ENCODE measurements at places on chromosomes 16 and 17. TPM values are rescaled to one million over a fixed set of nuclear protein-coding genes. Genes with fewer than 3 reads are reported as not detected.

GRCh38 chr16:85906349-85906748 lies 7.4 kb downstream of the IRF8 start:
- no peak overlapping the region for H3K27ac ChIP-seq
- H3K36me3 ChIP-seq: no peaks in the 10 kb centered on the region
- H3K4me3 ChIP-seq: no peak overlapping the region
- DNase-seq: peak; percentile 64
- no peaks in the 10 kb centered on the region for H3K4me1 ChIP-seq

- no peak overlapping the region for H3K4me3 ChIP-seq
- H3K36me3 ChIP-seq: peaks cover 6% of the 10 kb centered on the region
These were observed 65.7 kb downstream of the CEP112 start for GRCh38 chr17:66126231-66126630.

DNA sequence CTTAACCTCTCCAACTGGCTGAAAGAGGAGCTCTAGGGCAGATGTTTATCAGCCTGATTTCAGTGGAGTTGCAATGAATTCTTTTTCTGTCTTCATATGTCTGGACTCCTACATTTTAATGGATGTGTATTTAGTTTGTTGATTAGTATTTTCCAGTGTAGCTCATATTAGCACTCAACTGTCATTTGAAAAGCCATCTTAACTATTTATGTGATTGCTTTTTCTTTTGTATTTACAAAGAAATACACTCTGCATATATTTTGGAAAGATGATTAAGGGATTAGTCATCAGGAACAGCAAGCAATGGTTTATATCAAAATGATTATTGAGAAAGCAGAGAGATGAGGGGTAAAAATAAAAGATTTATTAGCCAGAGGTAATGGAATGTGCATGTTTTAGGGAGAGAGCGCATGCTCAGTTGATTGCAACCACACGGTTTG lies 71.1 kb downstream of the WWOX start:
- H3K27ac ChIP-seq: no peak overlapping the region
- H3K36me3 ChIP-seq: no peaks in the 10 kb centered on the region
- H3K4me3 ChIP-seq: no peak overlapping the region
- no peaks in the 10 kb centered on the region for H3K4me1 ChIP-seq
- DNase-seq: no peak

DNA sequence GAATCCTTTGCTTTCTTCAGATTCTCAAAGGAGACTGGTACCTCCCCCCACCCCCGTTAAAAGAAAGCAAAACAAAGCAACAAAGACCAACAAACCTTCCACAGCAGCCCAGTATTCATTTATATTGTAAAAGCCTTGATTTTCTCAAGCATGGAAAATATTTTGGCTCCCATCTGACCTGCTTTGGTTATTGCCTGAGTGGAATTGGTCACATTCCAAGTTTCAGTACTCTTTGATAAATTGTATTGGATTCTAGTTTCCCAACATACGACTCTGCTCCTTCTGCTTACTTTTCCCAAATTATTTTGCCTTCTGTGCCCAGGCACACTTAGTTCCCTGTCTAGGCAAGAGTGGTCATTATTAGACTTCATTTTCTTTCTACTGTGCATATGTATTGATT lies 1.3 kb downstream of the ABCC11 start:
- H3K27ac ChIP-seq: no peak overlapping the region
- H3K4me1 ChIP-seq: peaks cover 3% of the 10 kb centered on the region

- H3K36me3 ChIP-seq: no peaks in the 10 kb centered on the region
- H3K27me3 ChIP-seq: no peaks in the 10 kb centered on the region
- no peak overlapping the region for H3K27ac ChIP-seq
- no peak for DNase-seq
- no peaks in the 10 kb centered on the region for H3K4me1 ChIP-seq
These were observed 11.7 kb upstream of the ATP2C2 start for GRCh38 chr16:84356591-84357116.

GRCh38 chr16:82432261-82432660 lies 194.5 kb upstream of the CDH13 start:
- H3K27me3 ChIP-seq: no peaks in the 10 kb centered on the region
- no peak overlapping the region for H3K4me3 ChIP-seq
- peaks cover 1% of the 10 kb centered on the region for H3K36me3 ChIP-seq
- DNase-seq: no peak
- no peak overlapping the region for H3K27ac ChIP-seq
- H3K4me1 ChIP-seq: no peaks in the 10 kb centered on the region

GRCh38 chr17:69269131-69269998 lies 40.7 kb upstream of the ABCA10 start:
- no peak overlapping the region for H3K27ac ChIP-seq
- H3K4me3 ChIP-seq: no peak overlapping the region

DNA sequence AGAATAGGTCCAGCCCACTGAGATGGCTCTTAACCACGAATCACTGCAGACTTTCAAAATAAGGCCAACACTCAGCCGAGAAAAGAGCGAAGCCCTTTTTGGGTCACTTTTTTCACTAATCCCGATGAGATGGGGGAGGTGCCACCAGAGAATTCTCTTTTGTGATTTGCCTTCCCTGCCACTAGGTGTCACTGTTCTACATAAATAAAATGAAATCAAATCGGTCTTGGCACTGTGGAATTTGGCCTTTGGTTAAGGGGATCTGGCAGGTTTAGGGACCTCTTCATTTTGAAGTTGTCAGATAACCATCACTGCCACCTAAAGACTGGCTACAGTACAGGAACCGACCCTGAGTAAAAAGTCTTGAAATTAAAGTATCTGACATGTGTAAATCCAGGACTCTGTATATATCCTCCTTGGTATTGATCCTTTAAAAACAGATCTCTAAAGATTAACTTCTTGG lies 147.0 kb downstream of the HS3ST4 start:
- H3K27ac ChIP-seq: no peak overlapping the region
- H3K4me1 ChIP-seq: no peaks in the 10 kb centered on the region
- H3K27me3 ChIP-seq: no peaks in the 10 kb centered on the region
- DNase-seq: no peak
- H3K36me3 ChIP-seq: no peaks in the 10 kb centered on the region

- peak; percentile 65 for DNase-seq
- H3K27me3 ChIP-seq: no peaks in the 10 kb centered on the region
- no peaks in the 10 kb centered on the region for H3K36me3 ChIP-seq
- no peak overlapping the region for H3K27ac ChIP-seq
These were observed 1.2 kb downstream of the DUSP14 start for GRCh38 chr17:37490638-37491614.

GRCh38 chr16:73891129-73891542 lies 405.5 kb upstream of the PSMD7 start:
- no peak overlapping the region for H3K4me3 ChIP-seq
- H3K36me3 ChIP-seq: no peaks in the 10 kb centered on the region
- H3K27me3 ChIP-seq: no peaks in the 10 kb centered on the region
- DNase-seq: no peak
- H3K27ac ChIP-seq: no peak overlapping the region
- no peaks in the 10 kb centered on the region for H3K4me1 ChIP-seq

SLC35G6 gene
- not detected for polyA plus RNA-seq

KRT15 gene
- polyA plus RNA-seq: 1.9 TPM

QRICH2 gene
- polyA plus RNA-seq: 1.4 TPM

TLK2 gene
- polyA plus RNA-seq: 10.7 TPM

SLC9A5 gene
- polyA plus RNA-seq: 2.9 TPM

IRF8 gene
- polyA plus RNA-seq: 3.7 TPM

RSAD1 gene
- polyA plus RNA-seq: 12.1 TPM

All from aorta (tissue), 5 donors.